ENCODE measurements at places on chromosomes 11 and 22. TPM values are rescaled to one million over a fixed set of nuclear protein-coding genes. Genes with fewer than 3 reads are reported as not detected.

OR5AS1 gene
- not detected for total RNA-seq

NCR3LG1 gene
- total RNA-seq: 13.6 TPM

RTN4RL2 gene
- total RNA-seq: not detected

CDON gene
- total RNA-seq: 26.8 TPM

EHBP1L1 gene
- 111 TPM for total RNA-seq

FGF3 gene
- not detected for total RNA-seq

MYO7A gene
- 5.2 TPM for total RNA-seq

ZNF70 gene
- total RNA-seq: 0.87 TPM

PUS3 gene
- 4.0 TPM for total RNA-seq

TEX54 gene
- not detected for total RNA-seq

GP1BB gene
- total RNA-seq: 9.3 TPM

BARX2 gene
- 1.5 TPM for total RNA-seq

BAIAP2L2 gene
- total RNA-seq: 12.2 TPM

KIF18A gene
- 3.7 TPM for total RNA-seq

SNX32 gene
- not detected for total RNA-seq

CTNND1 gene
- 110 TPM for total RNA-seq
